ENCODE measurements at places on chromosomes 2 and 18.

DNA sequence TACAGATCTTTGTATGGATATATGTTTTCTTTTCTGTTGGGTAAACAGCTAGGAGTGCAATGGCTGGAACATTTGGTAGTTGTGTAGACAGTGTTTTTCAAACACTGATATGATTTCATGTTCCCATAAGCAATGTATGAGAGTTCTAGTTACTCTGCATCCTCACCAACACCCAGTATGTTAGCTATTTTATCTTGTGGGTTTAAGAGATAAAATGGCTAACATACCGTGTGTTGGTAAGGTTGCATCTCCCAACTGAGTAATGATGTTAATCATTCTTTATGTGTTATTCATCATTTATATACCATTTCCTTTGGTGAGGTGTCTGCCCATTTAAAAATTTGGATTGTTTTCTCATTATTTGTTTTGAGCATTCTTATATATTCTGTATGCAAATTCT is 65.7 kb downstream of the LYPD6B start:
- DNase-seq: no peak

- DNase-seq: no peak
Measured at GRCh38 chr2:101751276-101751815, 53.8 kb downstream of the MAP4K4 start.

GRCh38 chr2:25960920-25961319 is 21.4 kb downstream of the KIF3C start:
- no peak for DNase-seq

GRCh38 chr2:115910270-115910669 is 1467.8 kb downstream of the DPP10 start:
- no peak for DNase-seq

DNA sequence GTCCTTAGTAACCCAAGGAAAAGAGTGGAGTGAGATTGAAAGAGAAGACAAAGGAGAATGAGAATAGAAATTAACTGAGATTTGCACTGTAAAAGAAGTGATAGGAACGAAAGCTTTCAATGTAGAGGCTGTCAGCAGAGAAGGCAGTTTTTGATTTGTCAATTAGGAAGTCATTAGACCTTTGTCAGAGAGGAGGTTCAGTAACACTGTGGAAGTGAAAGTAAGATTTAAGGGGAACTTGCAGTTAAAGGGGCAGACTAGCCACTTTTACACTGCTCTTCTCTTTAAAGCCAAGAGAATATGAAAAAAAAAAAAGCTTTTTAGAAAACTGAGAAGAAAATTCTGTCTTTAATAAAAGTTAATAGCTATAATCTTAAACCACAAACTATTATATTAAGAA is 11.5 kb upstream of the KYNU start:
- no peak for DNase-seq

GRCh38 chr18:61735564-61736102 is 157.2 kb downstream of the RNF152 start:
- no peak for DNase-seq

- no peak for DNase-seq
Measured at GRCh38 chr2:232146294-232146693, 184.8 kb downstream of the DIS3L2 start.

DNA sequence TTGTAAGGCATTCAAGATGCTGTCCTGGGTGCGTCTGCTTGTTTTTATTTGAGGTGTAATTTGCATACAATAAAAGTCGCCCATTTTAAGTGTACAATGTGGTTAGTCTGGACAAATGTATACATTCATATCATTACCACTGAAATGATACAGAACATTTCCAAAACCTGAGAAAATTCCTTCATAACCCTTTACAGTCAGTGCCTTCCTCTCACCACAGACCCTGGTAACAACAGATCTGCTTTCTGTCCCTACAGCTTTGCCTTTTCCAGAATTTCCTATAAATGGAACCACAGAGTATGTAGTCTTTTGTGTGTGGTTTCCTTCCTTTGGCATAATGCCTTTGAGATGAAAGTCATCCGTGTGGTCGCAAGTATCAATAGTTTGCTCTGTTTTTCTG is 45.8 kb upstream of the NFU1 start:
- no peak for DNase-seq

DNA sequence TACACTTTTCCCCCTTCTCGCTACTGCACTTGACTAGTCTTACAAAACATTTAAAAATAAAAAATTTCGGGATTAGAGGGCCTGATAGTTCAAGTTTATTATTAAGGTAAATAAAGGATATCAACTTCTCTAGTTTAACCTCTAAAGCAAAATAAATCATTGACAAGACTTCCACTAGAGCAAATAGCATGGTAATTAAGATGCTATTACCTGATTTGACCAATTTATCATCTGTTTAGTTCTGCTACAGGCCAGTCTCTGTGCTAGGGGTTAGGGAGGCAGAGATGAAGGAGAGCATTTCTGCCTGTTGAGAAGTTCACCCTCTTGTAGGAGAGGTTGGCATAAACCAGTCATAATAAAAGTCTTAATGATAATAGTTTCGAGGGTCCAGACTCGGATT is 34.0 kb downstream of the RHOB start:
- no peak for DNase-seq

GRCh38 chr18:46001892-46002291 is 34.8 kb upstream of the EPG5 start:
- DNase-seq: no peak

GRCh38 chr18:67710639-67711038 is 194.1 kb upstream of the DSEL start:
- DNase-seq: no peak

GRCh38 chr18:11112286-11112685 is 37.1 kb downstream of the PIEZO2 start:
- no peak for DNase-seq

GRCh38 chr2:173963323-173963816 is 1.8 kb downstream of the SP3 start:
- no peak for DNase-seq

DNA sequence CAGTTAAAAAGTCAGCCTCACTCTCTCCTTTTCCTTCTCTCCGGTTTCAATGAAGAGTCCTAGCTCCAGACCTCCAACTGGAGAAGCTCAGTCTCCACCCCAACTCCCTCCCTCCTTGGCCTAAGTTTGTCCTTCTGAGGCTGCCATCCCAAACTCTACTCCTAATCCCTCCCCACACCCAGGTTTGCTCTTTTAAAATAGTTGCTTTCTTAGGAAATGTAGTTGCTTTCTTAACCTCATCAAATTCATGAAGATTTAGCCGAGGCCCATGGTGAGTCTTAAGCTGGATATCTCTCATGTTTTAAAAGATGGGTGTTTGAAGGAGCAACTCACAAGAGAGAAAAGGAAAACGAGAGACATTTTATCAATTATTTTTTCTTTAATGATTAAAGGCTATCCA is 937 bp upstream of the LANCL1 start:
- DNase-seq: no peak

DNA sequence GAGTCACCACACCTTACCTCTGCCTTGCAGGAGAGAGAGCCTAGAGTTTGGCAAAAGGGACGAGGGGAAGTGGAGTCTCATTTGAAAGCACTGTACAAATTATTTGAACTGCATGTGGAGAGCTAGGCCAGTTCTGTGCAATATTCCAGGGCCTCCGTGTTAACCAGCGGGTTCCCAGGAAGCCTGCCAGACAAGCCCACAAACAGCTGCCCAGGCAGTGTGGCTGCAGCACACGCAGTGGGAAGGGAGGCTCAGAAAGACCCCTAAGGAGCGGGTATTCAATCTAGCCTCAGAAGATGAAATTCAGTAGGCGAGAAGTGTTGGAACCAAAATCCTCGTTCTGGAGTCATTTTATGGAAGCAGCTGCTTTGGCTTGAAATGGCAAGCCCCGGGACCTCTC is 30.7 kb downstream of the CNGA3 start:
- no peak for DNase-seq

DNA sequence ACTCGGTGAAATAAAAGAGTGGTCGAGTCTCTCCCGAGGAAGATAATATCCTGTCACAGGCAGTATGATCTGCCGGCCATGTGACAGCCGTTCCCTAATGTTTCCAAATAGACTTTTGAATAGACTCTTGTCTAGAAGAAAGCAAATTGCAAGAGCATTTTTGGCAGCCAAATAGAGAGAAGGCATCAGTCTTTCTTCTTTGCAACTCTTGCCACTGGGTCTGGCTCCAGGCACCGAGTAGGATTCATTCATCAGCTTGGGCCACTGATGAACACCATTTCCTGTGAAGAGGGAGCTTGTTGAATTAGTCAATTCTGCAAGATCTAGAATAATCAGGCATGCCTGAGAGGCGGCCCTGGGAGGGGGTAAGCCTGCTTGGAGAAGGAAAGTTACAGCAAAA is 165.6 kb downstream of the KLHL29 start:
- DNase-seq: no peak

DNA sequence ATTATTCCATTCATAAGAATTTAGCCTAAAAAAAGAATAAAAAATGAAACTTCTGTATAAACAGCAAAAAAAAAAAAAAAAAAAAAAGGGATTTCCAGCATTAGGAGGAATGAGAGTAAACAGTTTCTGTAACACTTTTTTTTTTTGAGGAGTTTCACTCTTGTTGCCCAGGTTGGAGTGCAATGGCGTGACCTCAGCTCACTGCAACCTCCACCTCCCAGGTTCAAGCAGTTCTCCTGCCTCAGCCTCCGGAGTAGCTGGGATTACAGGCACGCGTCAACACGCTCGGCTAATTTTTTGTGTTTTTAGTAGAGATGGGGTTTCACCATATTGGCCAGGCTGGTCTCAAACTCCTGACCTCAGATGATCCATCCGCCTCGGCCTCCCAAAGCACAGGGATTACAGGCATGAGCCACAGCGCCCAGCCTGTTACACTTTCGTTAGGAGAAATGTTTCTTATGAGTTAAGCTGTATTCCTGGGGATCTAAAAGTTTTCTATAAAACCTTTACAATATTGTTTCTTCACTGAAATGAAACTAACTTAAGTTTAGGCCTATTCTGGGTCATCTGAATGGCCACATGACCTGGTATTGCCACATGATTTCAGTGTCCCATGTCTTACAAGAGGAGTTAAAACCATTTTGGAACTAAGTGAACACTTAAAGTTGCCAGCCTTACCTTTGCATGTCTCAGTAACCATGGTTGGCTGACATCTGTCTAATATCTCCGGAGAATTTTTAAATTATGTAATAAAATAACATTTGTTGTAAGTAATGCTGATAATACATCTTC is 17.5 kb downstream of the SMAD2 start:
- DNase-seq: no peak

DNA sequence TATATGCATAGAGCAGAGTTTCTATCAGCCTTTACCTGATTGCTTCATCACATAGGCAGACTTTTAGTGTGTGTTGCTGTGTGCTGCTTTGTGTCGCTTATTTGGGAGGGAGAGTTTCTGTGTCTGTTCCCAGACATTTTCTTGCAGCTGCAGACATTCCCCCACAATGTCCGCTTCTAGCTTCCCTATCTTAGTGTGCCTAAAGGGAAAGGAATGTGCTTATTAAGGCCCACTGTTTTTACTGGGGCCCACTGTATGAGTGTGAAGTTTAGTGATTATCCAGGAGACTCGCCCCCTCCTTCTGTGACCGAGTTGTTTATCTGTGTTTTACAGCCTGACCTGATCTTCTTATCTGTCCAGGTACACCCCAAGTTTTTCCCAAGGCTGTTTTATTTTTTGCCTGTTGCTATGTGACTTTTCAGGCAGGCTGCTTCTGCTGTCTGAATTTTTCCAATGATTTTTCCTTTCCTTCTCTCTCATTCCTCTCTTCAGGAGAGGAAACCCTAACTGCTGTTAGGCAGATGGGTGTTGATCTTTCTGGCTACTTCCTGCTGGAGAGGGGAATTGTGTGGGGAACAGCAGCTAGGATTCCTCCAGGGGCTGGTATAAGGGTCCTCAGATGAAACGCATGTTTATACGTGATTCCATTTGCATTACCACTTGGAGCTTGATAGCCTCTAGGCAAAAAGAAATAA is 47.6 kb downstream of the STK17B start:
- DNase-seq: no peak

DNA sequence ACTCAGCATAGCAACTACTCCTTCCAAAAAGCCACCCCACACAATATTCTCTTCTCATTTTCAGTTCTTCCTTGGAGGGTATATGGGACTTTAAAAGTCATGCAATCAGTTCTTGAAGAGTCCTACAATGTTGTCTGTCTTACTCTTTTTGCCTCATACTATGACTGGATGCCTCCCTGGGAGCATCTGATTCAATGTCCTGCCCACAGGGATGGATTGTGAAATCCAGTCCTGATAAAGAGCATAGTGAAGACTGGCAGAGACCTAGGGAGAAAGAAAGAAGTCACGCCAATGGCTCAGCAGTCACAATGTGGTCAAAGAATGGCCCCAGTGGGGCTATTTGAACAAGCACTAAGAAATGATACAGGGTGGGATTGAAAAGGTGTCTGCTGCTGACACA is 155.1 kb upstream of the SERPINE2 start:
- DNase-seq: no peak

DNA sequence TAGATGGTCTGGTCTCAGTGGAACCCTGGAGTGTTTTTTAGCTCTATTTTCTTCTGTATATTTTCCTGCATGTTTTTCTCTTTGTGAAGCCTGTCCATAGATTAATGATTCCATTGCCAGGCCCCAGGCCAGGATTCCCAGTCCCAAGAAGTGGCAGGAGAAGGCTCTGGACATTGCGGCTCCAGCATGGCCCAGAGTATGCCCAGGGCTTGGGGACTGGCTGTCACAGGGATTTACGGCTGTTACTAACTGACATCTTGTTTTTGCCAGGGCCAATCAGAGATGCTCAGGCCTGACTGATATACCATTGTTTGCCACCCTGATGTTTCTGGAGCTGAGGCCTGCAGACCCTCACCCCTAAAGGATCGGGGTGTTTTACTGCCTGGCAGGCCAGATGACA is 59.0 kb downstream of the PRKCE start:
- DNase-seq: no peak

DNA sequence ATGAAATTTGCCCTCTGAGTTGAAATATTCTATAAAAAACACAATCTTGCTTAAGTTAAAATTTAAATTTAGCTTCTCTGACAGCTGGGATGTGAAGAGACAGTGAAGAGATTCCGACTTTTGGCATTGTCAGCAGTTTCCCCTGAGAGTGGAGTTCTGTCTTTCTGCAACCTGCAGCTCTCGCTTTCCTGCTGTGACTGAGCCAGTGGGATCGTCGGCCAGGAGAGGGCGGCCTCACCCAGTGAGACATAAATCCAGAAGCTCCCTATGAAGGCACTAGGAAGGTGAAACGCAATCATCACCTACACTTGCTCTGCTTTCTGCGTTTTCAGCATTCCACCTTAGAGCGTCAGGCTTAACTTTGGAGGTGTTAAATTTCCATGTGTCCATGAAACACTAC is 75.4 kb upstream of the HNMT start:
- no peak for DNase-seq

DNA sequence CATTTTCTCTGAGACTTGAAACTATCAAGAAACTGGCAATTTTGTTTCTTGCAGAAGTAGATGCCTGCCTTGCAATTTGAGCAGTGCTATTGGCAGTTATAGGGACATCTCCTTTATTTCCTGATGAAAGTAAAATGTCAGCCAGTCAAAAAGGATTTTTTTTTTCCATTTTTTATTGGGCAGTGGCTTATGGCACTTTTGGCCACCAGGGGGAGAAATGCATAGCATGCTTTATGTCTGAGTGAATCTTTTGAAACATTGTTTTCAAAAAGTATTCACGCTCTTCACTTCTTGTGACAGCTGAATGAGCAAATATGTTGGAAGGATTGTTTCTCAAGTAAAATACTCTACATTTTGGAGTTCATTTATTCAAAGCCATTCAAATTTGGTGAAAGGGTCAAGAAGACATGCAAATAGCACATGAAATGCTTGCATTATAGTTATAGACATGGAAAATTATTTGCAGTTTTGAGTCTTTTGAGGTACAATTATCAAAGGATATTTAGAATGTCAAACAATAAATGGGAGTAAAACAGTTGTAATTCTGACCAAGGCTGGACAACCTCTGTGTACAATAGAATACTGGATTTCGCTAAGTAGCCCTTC is 491.0 kb downstream of the CDH2 start:
- DNase-seq: no peak

Data from activated T-helper 1 cell treated with anti-CD3 and anti-CD28 coated beads, Interleukin-2, amount 50 U/mL, for 16 hours (primary cell).